SHP77 (cell line): ENCODE measurements at places on chromosomes 13 and 19.

- no peak for DNase-seq
Observed at GRCh38 chr19:14139944-14140343, 3.6 kb upstream of the ASF1B start.

GRCh38 chr13:21137696-21138095, 38.7 kb downstream of the SKA3 start:
- no peak for DNase-seq

- no peak for DNase-seq
Observed at GRCh38 chr13:24076636-24077035, 83.9 kb upstream of the SPATA13 start.

DNA sequence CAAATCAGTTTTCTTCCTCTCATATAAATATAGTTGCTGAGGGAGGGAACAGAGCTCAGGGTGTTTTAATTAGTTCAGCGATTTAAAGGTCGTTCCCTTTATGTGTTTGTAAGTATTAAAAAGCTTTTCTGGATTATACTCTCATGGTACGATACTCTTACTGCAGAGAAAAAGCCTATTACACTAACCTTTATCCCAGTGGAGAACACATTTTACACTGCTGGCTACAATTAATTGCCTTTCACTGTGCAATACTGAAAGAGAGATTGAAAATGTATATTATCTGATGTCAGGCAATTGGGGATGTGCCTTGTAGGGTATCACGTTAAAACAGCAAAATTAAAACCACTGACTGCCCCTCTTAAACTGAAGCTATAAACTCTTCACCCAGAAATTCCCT, 526.9 kb upstream of the SGCG start:
- DNase-seq, result no peak

GRCh38 chr13:46359714-46360113, 27.3 kb downstream of the RUBCNL start:
- no peak for DNase-seq

- no peak for DNase-seq
Observed at GRCh38 chr19:33938821-33939220, 142.2 kb downstream of the KCTD15 start.

GRCh38 chr19:57656346-57656745, 12.4 kb upstream of the ZSCAN4 start:
- no peak for DNase-seq

DNA sequence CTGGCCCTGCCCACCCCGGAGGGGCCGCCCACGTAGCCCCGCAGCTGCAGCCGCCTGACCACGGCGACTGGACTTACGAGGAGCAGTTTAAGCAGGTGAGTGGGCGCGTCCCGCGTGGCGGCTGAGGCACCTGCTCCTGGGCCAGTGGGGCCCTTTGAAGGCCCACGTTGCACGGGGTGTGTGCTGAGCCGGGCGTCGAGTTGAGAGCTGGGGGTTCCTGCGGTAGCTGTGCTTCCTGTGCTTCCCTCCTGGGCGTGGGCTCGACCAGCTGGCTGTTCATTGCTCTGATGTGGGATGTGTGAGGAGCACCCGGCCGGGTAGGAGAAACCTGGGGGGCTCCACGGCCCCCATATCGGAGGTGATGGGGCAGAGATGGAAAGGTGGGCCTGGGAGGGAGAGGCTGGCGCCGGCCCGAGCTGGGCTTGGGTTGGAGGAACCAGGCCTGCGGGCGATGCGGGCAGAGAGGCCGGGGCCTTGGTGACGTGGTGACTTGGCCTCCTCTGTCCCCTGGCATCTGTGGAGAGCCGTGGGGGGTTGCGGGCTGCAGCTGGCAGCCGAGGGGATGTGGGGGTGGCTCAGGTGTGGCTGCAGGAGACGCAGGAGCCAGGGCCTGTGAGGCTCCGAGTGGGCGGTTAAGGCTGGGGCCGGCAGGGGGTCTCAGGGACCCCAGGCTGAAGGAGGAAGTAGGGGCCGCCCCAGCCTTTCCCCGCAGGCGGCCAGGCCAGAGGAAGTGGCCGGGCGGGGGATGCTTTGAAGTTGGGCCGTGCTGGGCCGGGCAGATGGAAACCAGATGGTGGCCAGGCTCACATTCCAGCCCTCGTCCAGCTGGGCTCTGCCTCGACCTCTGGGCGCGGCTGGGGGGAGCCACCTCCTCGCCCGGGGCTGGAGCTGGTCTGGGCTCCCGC, 7.1 kb downstream of the ARID3A start:
- no peak for DNase-seq

GRCh38 chr19:40285353-40286234, 449 bp upstream of the AKT2 start:
- DNase-seq, result peak; percentile 100

GRCh38 chr19:18849838-18850400, 18.2 kb downstream of the UPF1 start:
- DNase-seq, result no peak

DNA sequence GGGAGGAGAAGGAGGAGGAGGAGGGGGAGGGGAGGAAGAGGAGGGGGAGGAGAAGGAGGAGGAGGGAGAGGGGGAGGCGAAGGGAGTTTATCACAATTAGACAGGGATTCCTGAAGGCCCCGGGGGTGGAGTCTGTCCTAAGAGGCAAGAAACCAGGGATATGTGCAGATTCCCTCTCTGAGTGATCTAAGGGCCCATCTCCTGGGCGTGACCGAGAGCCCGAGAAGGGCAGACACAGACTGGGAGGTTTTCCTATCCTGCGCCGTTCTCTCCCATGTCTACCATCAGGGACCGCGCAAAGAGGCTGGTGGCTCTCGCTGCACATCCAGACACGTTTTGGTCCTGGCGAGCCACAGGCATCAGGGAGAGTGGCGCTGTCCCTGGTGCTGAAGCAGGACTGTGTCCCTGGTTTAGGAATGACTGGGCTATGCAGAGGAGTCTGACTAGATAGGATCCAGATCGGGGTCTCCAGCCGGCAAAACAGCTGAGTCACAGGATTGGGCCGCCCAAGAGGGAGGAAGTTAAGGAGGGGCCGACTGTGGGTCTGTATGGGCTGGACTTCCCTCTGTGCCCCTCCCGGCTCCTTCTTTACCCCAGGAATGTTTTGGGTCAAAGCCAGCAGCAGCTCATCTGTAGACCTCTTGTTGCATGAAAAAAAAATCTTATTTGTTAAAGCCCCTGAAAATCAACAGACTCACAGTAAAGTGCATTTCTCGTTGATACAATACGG, 17.9 kb upstream of the ZNF175 start:
- DNase-seq, result no peak

- DNase-seq, result no peak
Observed at GRCh38 chr13:24625331-24625731, 54.9 kb upstream of the ATP12A start.

DNA sequence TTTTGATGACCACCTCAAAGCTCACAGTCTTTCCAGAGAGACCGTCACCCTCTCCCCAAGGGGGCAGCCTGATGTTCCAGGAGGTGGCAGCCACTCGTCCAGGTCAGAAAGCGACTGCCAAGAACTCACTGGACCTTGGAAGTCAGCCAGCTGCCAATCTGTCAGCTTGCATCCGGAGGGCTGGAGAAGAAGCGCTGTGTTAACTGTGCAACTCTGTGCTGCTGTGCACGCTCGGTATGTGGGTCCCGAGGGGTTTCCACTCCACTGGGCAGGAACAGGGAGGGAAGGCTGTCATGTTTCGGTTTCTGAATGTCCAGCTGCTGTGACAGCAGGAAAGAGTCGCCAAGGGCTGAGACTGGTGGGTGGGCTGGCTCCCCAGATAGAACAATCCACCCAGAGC, 89.2 kb downstream of the CACNA1A start:
- peak; percentile 18 for DNase-seq

DNA sequence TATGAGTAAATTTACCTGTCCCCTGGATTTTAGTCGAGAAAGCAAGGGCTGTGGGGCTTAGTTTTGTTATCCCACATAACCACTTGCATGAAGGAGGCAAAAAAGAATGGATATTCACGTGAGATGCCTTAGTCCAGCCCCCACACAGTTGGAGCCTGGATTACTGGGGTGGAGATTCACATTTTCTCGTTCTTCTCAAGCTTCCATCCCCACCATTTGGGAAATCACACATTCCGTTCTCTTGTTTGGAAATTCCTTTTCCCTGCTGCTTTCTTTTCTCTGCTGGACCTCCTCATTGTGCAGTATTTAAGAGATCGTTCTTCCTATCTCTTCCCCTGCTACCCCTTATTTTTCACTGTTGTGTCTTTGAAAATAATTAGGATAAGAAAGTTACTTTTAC, 45.1 kb upstream of the FARP1 start:
- DNase-seq, result no peak

DNA sequence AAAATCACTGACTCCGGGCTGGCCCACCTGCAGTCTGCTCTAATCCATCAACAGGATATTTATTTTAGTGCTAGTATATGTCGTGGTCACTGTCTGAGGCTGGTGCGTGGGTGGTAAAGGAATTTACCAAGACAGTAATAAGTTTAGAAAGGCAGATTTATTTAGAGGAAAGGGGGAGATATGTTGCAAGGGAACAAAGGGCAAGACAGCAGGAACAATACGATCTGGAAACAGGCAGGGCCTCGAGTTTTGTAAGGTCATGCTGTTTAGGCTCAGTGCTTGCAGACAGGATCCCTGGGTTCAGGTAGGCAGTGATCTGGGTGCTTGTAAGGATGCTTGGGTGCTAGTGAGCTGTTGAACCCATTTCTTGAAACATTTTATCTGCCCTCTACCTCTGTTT, 748.2 kb upstream of the SLITRK5 start:
- DNase-seq, result no peak

GRCh38 chr13:37647031-37647650, 48.6 kb upstream of the POSTN start:
- DNase-seq, result no peak

DNA sequence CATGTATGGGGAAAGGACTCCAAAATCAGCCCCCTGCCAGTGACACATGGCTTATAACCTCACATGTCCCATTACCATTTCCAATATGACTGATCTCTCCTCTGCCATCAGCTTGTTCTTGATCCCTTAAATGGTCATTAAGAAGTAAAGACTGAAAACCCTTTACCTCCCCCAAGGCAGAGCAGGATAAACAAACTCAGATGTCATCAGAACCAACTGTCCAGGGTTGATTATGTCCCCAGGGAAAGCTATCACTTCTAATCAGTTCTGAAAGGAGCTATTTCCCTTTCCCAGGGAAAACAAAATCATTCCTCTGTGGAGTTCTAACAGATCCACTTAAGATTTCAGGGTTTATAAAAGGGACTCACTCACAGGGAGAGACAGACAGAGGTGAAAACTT, 350.9 kb downstream of the SUCLA2 start:
- DNase-seq, result no peak

- no peak for DNase-seq
Observed at GRCh38 chr19:5572556-5573286, 5.0 kb upstream of the TINCR start.

DNA sequence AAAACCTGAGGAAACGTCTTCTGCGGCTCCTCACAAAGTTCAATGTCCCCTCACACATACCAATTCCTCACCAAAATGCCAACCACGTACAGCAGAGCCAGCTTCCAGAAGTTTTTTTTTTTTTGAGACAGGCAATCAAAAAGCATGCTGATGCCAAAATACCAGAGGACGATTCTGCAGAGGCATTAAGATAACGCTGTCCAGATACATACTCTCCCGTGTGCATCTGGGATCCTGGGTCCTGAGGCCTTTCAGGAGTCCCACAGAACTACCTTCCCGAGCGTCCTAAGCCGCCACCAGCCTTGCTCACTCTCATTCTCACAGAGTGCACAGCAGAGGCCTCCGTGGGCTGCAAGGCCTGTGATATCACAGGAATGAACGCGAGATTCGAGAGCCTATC, 5.0 kb downstream of the DCUN1D2 start:
- no peak for DNase-seq

GRCh38 chr13:99653526-99653925, 152.3 kb downstream of the TM9SF2 start:
- DNase-seq, result no peak

GRCh38 chr19:18321734-18322102, 1.2 kb downstream of the LSM4 start:
- no peak for DNase-seq

DNA sequence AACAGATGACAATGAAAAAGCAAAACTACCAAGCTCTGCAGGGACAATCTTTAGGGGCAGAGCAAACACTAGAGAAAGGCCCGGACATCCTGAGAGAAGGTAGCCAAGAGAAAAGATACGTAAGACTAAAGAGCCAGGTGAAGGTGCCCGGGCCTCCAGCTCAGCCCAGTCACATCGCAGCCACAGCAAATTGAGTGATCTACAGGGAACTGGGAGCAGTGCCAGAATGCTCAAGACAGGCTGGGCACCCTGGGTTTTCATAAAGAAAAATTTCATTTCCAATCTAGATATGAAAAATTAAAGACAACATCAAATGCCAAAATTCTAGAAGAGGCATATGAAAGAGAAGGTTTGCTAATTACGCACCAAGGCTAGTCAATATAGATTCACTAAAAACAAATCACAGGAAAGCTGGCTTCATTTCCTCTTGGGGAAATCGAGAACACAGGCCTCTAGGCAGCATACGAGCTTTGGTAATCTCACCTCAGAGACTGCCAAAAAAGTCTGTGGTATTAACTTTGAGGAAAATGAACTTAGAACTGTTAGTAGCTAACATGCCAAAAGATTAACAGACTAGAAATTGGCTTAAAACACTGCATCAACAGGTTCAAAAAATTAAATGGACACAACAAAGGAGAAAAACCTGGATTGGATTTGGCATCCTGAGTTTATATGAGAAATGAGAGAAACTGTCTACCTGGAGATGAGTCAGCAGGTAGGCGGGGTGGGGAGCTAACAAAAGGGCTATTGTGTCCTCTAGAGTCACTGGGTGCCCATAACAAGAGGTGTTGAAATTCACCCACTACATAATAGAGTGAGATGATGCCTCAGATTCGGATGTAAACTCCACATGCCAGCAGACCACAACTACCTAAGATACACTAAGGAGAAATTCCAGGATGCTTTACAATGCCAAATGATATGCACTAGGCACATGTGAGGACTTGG, 6.6 kb downstream of the ANKRD10 start:
- no peak for DNase-seq

DNA sequence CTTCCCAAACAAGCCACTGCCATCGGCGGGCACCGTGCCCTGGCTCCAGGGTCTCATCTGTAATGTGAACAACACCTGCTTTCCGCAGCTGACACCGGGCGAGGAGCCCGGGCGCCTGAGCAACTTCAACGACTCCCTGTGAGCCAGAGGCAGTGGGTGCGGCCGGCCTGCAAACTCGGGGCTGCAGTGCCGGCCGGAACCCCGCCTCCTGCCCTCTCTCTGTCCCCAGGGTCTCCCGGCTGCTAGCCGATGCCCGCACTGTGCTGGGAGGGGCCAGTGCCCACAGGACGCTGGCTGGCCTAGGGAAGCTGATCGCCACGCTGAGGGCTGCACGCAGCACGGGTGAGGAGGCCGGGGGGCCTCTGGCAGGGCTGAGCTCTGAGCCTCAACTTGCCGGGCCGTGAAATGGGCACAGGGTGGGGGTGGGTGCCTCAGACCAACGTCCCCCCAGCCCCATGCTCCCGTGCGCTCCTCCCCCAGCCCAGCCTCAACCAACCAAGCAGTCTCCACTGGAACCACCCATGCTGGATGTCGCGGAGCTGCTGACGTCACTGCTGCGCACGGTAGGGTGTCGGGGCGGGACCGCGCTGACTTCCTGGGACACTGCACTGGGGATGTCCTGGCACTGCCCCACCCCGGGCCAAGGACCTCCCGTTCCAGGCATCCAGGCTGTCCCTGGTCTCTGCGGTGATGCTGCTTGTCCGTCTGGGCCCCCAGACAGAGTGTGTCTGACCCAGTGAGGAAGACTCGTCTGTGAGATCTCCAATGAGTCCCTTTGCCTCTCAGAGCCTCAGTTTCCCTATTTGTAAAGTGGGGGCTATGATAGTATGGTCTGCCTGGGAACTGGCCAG, 2.2 kb downstream of the ABCA7 start:
- no peak for DNase-seq

GRCh38 chr19:28864577-28865042, 348.3 kb downstream of the UQCRFS1 start:
- DNase-seq, result no peak

- no peak for DNase-seq
Observed at GRCh38 chr19:2013683-2013961, 1.9 kb downstream of the BTBD2 start.
